Left cardiac atrium (tissue), 4 donors: ENCODE measurements at places on chromosomes 3 and 15.

DNA sequence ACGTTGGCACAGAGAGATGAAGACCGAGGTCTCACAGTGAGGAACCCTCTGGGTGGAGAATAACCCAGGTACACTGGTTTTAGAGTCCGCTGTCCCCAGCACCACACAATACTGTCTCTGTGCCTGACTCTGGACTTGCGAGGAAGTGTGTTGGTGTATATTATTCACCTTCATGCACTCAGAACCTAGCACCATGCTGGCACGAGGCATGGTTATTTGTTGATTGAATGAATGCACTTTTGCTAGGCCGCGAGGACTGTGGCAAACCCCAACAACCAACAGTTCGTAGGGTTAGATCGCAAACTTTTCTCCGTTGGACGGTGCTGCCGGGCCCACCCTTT, 484 bp upstream of the C3orf52 start:
- DNase-seq: no peak

DNA sequence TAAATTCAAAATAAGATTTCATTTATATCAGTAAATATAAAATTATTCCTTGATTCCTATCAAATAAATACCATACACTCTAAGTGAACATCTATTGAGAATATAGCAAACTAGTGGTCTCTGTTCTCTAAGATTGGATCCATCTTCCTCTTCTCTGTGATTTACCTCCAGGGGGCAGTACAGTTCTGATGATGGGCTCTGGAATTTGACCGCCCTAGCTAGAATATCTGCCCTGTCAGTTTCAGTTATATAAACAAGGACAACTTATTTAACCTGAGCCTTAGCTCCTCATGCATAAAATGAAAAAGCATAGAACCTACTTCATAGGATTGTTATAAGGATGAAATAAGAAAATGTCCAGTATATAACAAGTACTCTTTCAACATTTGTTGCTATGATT, 171.1 kb upstream of the CCDC54 start:
- DNase-seq: no peak

- no peak for DNase-seq
Measured at GRCh38 chr3:71690341-71690841, 34.8 kb downstream of the EIF4E3 start.

DNA sequence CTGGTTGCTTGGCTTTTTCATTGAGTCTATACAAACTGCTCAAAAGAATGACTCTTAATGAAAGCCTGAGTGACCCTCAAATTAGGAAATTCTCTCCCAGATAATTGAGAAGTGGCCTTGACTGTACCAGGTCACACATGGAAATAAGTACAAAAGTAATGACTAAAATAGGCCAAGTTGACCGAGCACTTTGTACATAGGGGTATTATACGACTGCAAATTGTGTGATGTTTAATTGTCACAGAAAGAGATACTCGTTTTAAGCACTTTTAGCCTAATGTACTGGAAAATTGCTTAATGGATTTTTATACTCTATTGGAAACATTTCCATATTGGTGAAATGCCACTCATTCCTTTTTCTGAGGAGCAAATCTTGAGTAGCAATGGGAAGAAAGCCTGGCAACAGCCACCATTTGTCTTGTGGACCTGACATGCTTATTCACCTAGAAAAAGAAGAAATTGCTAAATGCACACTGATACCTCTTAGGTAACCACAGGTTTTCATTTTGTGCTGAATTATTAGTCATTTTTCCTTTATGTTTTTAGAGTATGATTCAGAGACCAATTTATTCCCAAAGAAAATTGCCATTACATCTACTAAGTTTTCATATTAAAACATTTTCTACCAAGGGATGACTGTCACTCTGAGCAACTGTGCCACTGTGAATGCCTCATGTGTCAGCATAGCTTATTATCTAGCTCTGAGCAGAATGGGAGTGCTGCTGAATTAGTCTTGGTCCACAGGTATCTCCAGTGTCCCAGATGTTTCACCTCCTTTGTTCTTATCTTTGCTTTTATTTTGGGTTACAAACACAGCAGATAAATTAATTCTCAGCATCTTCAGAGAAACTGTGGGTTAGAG, 8.9 kb upstream of the PXK start:
- DNase-seq: no peak

GRCh38 chr3:18443665-18444594, 18.8 kb upstream of the SATB1 start:
- peak; percentile 28 for DNase-seq

DNA sequence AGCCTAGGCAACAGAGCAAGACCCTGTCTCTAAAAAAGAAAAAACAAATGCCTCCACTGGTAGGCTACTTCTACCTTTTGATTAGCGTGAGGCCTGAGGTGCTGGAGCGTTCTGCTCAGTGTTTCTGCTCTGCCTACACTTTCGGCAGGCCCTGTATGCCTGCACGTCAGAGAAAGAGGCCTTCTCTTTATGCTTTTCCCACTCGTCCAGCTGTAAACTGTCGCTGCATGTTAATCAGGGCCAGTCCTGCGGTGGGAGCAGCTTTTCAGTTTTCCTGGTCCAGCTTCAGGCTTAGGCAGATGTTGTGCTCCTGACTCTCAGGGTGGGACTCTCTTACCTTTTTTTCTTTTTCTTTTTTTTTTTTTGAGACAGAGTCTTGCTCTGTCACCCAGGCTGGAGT, 25.3 kb downstream of the CSPG5 start:
- no peak for DNase-seq

GRCh38 chr3:57161915-57162314, 3.2 kb downstream of the IL17RD start:
- DNase-seq: no peak

- no peak for DNase-seq
Measured at GRCh38 chr3:46939578-46940445, 36.7 kb downstream of the CCDC12 start.

- DNase-seq: no peak
Measured at GRCh38 chr15:49669288-49669687, 48.4 kb downstream of the DTWD1 start.

DNA sequence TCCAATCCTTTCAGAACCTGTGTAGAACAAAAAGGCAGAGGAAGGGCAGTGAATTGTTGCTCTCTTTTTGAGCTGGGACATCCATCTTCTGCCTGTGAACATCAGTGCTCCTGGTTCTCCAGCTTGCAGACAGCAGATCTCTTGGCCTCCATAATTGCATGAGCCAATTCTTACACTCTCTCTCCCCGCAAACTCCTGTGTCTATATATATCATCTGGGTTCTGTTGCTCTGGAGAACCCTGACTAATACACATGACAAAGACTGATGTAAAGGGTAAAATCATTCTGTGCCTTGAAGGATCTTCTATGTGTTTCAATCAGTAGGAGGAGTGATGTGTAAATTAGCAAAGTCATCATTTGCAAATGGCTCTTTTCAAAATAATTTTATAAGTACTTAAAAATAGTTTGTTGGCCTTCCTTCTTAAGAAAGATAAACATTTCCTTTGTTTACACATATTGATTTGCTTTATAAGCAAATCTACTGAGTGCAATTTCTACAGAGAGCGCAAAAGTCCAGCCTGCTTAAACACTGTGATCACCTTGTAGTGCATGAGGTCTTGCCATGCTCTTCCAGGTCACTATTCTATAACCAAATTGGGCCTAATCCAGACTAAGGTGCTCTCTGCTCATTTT, 154.9 kb upstream of the ANKRD28 start:
- no peak for DNase-seq

GRCh38 chr3:190855151-190855550, 7.3 kb downstream of the GMNC start:
- DNase-seq: no peak

GRCh38 chr3:66583424-66584040, 82.7 kb upstream of the LRIG1 start:
- no peak for DNase-seq

DNA sequence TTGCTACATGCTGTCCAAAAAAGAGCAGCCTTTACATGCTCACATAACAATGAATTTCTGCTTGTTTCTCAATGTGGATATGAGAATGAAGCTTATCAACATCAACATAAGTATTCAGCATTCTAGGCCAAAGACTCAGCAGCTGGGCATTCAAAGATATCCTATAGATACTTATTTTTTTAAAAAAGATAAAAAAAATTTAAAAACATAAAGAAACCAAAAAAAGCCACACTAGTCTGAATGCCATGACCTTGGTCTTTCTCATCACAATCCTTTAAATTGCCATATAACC, 182.0 kb downstream of the TNIK start:
- no peak for DNase-seq

GRCh38 chr15:81338170-81339007, 14.4 kb upstream of the STARD5 start:
- DNase-seq: peak; percentile 51

GRCh38 chr3:112897791-112898190, 51.1 kb upstream of the CD200R1L start:
- DNase-seq: no peak

DNA sequence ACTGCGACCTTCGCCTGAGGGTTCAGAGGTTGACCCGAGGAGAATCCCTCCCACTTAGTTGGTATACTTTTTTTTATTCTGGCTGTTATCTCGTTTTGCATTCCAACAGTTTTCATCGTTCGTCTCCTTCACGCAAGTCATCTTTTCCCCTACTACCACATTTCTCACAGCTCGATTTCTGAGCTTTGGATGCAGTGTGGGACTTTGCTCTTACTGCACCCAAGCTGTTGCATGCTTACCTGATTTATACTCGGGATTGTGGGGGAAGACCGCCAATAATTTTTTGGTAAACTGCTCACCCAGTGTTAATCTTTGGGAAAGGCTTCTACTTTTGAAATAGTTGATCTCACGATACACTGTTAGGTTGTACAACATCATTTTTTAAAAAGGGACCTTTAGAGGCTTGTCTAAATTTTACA, 702 bp downstream of the TBC1D23 start:
- no peak for DNase-seq

- no peak for DNase-seq
Measured at GRCh38 chr15:42145546-42146455, 10.6 kb downstream of the PLA2G4F start.

DNA sequence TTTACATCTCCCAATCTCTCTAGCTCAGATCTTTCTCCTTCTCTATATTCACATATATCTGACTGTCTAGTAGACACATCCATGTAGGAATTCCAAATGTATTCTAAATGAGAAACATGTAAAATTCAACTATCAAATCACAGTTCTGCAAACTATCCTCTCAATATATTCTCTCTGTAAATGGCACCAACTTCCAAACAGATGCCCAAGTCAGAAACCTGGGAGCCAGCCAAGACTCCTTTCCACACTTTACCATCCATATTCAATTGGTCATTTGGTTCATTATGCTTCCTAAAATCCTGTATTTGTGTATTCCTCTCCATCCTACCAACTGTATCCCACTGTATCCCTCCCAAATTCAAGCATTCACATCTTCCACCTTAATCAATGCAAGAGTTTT, 53.0 kb upstream of the INO80 start:
- no peak for DNase-seq

GRCh38 chr3:44248152-44248551, 6.5 kb downstream of the TOPAZ1 start:
- no peak for DNase-seq

- DNase-seq: peak; percentile 31
Measured at GRCh38 chr3:100968932-100969906, 24.0 kb downstream of the ABI3BP start.

DNA sequence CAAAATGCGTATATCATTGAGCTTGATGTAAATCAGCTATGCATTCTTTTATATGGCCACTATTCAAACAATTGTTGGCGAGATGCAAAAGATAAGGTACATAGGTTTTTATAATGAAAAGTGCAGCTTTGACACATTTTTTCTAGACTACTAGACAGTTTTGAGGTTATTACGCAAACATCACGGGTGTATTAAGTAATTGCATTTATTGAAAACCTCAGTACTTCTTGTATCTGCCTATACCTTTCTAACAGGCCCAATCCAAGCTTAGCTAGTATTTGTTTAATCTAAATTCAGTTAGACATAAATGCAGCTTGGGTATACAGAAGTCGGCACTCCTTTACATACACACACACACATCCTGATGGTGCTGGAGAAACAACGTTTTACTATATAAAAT, 2.7 kb downstream of the SPESP1 start:
- DNase-seq: no peak

DNA sequence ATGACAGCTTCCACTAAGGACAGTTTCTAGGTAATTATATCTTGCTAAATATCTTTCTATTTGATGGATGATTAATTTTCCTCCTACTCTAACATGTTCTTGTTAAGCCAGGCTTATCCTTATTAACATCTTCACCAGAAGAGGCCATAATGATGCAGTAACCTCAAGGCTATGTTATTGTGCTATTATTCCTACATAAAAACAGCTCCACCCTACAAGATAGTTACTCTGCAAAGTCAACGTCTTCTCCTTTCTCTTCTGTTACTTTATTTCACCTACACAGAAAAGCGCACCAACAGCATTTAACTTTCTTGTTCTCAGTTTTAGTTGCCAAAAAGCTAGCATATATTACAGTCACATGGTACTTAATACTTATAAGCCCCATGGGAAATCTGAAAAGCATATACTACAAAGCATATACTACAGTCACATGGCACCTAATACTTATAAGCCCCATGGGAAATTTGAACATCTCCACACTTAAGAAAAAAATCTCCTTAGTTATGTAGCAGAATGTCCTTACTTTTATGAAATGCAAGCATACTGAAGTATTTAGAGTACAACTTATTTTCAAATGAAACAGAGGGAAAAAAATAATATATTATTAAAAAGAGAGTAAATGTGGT, 13.4 kb downstream of the ADAM10 start:
- DNase-seq: no peak

DNA sequence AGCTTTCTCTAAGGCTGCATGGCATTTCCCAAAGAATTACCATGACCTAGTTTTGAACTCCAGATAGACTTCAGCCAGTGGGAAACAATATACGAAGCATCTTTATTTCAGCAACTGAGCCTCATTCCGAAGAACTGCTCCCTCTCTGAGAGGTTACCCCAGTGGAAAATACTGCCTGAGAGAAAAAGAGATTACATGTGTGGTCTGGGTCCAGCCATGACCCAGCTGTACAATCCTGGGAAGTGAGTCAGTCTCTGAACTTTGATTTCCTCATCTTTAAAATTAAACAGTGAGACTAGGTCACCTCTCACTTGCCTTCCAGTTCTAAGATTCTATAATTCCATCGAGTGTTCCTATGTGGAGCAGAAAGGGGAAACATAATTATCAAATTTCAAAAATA, 42.4 kb downstream of the TNIK start:
- no peak for DNase-seq

- DNase-seq: no peak
Measured at GRCh38 chr3:157844800-157845565, 261.2 kb downstream of the SHOX2 start.

DNA sequence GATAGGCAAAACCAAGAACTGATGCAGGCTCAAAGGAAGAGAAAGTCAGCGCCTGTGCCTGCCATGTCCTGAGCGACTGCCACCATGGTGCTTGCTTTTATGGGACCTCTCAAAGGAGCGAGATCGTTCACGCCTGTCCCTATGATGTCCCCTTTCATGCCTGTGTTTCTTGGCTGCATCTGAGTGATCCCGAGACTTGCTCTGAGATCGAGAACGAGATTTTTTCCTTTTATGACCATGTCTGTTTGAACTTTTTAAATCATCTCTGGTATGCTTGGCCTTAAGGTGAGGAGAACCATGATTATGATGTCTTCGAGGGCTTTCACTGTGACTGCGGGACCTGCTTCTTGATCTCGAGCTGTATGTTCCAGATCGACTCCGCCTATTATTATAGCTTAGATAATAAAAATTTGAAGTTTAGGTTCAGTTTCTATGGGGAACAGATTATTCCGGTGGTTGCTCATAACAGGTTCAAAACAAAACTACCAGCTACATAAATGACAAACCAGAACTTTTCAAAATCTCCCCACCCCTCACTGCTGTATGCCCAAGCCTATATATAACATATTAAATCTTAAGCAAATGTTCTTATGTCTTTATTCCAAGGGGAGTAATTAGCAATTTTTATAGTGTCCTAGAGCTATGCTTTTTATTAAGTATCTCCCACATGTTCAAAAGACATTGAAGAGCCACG, 11.6 kb downstream of the CCNL1 start:
- DNase-seq: no peak
